ENCODE measurements at places on chromosomes 1 and 21.

- no peak for DNase-seq
Observed at GRCh38 chr1:185015631-185016030, 29.7 kb upstream of the RNF2 start.

DNA sequence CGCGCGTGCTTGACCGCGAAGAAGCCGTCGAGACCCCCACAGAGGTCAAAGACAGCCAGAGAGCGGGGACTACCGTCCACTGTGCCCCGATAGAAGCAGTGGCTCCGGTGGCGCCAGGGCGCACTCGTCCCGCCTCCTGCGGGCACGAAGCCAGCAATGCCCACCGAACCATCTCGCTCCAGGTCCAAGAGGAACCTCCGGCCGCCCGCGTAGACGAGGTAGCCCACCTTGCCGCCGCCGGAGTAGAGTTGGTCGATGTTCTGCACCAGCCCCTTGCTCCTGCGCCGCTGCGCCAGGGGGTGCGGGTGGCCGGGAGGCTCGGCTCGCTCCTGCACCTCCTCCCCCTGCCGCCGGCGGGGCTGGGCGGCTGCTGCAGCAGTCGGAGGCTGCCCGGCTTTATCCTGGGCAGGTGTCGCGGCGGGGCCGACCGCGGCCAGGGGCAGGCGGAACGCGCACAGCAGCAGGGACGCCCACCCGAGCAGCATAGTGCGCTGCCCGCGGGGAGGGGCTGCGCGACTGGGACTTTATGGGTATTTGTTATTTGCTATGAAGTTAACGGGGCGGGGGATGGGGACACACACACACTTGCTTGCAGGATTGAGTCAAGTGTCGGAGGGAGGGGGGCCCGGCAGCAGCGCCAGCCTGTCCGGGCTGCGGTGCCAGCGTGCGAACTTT is 844 bp downstream of the ADAMTS5 start:
- DNase-seq = no peak

DNA sequence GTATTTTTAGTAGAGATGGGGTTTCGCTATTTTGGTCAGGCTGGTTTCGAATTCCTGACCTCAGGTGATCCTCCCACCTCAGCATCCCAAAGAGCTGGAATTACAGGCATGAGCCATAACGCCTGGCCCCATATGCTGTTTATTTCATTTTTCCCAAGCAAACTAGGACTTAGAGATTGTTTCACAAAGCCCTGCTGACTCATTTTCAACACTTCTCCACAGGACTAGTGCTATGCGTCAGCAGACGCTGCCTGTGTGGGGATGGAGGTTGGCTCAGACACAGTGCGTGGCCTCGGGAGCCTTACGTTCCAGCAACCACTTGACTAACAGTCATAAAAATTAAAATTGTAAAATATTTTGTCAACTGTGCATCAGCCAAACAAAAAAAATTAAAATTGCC is 22.7 kb downstream of the PKNOX1 start:
- DNase-seq = no peak

GRCh38 chr1:5002676-5003075 is 348.3 kb downstream of the AJAP1 start:
- no peak for DNase-seq

DNA sequence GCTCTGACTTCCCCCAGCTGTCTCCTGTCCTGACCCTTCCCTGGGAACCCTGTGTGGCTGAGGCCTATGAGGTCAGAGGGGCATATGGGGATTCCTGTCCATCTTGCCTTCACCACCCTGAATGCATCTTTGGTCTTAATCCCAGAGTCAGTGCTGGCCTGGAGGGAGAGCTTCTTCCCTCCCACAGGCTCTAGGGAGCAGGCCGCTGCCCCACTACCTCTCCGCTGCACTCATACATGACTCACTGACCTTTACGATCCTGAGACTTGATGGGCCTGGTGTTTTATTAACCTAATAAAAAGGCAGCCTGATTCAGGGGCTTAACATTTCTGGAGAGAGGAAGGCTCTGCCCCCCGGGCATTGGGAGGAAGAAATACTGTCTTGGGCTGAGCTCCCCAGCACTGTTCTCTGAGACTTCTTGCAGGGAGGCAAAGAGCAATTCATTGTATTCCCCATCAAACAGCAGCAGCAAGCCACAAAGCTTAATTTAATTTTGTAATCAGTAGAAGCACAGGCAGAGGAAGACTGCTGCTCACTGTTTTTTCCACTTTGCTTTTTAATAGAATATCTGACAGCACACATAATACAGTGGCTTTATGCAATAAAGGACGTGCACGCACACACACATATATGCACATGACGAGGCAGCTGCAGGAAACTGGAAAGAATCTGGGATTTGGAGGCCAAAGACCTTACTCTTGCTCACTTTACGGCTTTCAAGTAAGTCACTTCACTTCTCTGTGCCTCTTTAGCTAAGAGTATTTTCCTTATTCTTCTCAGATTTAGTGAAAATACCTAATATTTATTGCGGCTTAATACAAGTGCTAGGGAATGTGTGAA is 89.2 kb upstream of the GRIK3 start:
- DNase-seq = no peak

DNA sequence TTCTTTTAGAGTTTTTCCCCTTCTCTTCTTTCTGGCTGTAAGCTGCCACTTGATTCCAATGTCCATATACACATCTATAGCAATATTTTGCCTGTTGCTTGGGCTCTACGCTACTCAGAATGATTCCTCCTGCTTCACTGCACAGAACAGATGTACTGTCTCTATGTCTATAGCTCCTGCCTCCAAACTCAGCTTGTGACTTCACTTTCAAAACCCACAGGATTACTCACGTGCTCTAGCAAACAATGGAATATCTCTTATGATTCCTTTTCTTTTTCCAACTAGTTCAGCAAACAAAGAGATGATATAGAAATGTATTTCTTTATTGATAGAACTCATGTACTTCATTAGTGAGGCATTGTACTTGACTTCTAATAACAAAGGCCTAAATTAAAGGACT is 80.5 kb upstream of the SOX13 start:
- DNase-seq = no peak

DNA sequence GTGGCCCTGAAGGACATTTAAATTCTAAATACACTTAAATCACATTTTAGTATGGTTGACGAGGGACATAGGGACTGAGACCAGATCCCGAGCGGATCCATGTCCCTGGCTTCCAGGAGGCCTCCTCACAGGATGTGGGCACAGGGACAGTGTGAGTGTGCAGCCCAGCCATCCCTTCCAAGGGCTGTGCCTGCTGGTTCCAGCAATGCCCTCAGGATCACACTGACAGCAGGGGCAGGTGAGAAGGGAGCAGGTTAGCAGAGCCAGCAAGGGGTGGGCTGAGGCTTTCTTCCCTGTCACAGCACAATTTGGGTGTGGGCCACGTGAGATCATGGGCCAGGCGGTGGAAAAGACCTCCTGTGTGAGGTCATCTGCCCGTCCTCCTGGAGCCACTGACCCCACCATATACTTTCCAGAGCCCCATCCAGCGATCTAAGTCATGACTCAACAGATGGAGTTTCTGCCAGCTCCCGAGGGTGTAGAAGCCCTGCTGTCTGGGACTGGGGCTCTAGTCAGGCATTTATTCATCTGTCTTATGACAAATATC is 37.0 kb upstream of the PRSS38 start:
- DNase-seq = no peak

DNA sequence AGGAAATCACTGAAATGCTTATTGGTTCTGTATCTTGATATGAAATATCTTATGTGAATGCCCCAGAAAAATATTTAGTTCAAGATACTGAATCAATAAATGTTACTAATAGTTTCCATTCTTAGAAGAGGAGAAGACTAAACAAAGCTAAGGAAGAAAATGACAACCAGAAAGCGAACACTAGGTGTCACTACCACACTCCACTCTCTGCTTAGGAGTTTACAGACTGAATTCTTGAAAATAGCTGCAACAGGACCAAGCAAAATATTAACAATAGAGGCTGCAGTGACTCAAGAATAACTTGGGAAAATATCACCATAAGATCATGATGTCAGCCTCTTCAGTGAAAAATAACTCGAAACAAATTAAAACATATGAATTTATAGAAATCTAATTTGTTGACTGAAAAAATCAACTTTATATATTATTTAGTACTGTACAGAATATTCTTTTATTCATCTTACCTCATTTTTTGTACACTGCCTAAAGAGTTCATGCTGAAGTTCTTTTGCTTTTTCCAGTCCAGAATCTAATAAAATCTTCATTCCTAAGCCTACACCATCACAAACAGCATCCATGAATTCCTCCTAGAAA is 61.6 kb downstream of the KIF14 start:
- DNase-seq = no peak

- DNase-seq = no peak
Observed at GRCh38 chr1:222009105-222009730, 267.3 kb upstream of the DUSP10 start.

DNA sequence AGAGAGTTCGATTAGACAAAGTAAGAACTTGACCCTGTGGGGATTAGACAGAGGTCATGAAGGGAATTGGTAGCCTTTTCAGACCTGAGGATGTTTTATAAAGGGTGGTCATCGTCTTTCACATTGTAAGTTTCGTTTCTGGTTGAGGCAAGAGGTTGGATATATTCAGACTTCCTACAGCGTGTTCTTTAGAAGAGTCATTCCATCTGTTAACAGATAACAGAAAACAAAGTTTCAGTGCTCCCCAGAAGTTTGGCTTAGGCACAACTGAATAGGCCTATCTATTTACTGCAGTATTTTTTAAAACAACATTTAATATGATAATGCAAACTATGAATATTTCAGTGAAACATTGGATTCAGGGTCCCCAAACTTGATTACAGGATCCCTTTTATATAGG is 17.1 kb upstream of the IVNS1ABP start:
- no peak for DNase-seq

GRCh38 chr1:25140073-25140797 is 92.1 kb downstream of the SYF2 start:
- DNase-seq = no peak

DNA sequence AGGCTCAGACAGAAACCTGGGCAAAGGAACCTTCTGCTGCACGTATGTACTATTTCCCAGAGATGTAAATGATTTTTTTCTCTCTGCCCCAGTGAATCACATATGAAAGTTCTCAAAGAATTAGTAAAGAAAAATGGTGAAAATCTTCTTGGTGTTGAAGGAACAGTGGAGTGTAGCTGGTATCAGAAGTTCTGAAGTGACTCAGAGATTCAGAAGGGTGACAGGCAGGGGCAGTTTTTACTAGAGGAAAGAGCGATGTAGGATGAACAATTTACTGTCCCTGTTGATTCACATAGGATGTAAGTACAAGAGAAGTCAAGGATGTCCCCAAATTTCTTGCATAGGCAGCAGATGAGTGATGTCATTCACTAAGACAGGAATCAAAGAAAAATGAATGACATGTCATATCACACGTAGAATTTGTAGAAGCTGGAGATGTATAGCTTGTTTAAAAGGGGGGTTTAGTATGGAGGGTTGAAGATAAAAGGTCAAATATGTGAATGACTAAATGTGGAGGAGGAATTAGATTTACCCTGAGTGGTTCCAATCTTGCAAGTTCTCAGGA is 26.4 kb downstream of the WLS start:
- no peak for DNase-seq

DNA sequence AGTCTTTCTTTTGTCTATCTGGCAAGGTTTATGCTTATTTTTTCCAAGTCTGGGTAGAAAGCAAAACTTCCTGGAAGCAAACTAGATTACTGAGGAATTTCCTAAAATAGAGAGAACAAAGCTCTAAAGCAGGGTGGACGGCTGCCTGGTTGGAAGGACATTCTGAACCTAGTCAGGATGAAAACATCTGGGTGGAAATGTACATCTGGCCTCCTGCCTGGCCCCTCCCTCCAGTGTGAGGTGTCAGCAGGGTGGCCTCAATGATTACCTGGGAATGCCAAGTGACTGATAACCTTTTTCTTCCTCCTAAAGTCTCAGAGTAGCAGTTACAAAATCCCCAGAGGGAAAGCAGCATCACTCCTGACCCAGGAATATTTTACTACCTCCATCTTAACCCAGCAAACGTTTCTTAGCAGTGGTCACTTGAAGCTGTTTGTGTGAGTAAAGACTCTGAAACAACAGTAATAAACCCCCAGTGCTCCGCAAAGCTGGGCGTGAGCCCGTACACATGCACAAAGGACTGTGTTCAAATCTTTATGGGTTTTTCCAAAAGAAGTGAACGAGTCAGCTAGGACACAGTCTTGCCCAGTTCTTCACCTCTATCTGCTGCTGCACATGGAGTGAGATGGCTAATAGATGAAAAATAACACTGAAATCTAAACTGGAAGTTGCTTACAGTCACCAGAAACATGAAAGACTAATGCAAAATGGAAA is 18.9 kb downstream of the ANGPTL7 start:
- DNase-seq = no peak

GRCh38 chr1:25197235-25197975 is 34.9 kb downstream of the SYF2 start:
- DNase-seq = no peak

- DNase-seq = no peak
Observed at GRCh38 chr1:241308471-241308870, 48.5 kb downstream of the RGS7 start.

DNA sequence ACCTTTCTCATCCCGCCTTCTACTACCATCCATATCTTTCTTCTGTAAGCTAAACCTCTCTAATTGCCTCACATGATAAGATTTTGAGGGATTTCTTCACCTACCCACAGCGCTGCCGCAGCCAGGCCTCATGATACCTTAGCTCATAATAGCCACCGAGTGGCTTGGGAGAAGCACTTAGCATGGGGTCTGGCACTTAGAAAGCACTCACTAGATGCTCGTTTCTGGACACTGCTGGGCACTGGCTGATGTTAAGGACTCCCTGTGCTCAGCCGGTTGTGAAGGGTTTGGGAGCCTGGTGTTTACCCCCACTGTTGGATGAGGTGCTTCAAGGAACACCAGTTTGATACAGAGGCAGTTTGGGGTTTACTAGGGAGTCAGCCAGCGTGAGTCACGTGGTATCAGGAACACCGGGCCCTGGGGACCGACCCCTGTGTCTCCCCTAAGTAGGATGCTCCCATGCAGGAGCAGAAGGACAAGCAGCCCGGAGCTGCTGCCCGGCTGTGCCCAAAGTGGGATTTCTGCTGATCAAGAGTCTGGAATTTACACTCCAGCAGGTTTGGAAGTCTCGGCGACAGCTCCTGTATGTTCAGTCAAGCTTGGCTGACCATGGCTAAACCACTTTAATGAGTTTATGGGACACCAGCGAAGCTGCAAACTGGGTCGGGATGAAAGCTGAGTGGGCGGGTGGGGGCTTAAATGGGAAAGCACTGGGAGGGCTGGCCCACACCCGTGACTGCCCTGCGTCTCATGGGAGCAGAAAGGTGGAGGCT is 63.3 kb downstream of the GALNT2 start:
- DNase-seq = no peak

GRCh38 chr1:9194024-9194423 is 40.5 kb upstream of the H6PD start:
- DNase-seq = no peak

All from activated naive CD4-positive, alpha-beta T cell (primary cell).